ENCODE measurements at places on chromosomes 2 and 18.

DNA sequence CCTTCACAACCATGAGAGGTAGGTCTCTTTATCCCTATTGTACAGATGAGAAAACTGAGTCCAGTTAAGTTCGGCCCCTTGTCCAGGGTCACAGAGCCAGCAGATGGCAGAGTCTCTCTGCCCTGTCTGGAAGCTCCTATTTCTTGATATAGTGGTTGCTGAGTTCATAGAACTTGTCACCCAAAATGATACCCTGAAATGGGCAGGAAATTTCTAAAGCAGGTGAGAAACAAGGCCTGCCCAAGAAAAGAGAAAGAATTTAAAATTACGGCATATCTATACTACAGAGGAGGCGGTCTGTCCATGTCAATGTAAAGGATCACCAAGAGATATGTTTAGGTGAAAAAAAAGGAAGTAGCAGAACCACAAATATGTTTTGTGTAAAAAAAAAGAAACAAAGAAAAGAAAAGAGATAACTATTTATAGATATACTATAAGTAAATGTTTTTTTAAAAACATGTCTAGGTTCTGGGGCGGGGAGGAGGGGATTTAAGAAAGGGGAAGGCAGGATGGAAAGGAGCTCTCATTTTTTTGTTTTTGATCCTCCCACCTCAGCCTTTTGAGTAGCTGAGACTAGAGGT lies 39.8 kb downstream of the MYO7B start:
- peaks cover 26% of the 10 kb centered on the region for H3K27me3 ChIP-seq
- H3K36me3 ChIP-seq: no peaks in the 10 kb centered on the region
- peak overlapping the region; percentile 13 for H3K27ac ChIP-seq
- no peak for DNase-seq
- H3K4me1 ChIP-seq: peaks cover 7% of the 10 kb centered on the region
- H3K4me3 ChIP-seq: no peak overlapping the region

GRCh38 chr2:176132205-176133171 lies 3.0 kb downstream of the HOXD8 start:
- peak overlapping the region; percentile 68 for H3K27ac ChIP-seq
- H3K36me3 ChIP-seq: peaks cover 2% of the 10 kb centered on the region
- peak overlapping the region; percentile 74 for H3K4me3 ChIP-seq
- H3K4me1 ChIP-seq: peaks cover 27% of the 10 kb centered on the region
- DNase-seq: no peak

- H3K27me3 ChIP-seq: no peaks in the 10 kb centered on the region
- H3K4me3 ChIP-seq: no peak overlapping the region
- DNase-seq: no peak
- H3K27ac ChIP-seq: no peak overlapping the region
- no peaks in the 10 kb centered on the region for H3K36me3 ChIP-seq
These were observed 54.8 kb downstream of the CDH20 start for GRCh38 chr18:61388010-61388409.

- no peak overlapping the region for H3K27ac ChIP-seq
- DNase-seq: no peak
- peaks cover 13% of the 10 kb centered on the region for H3K4me1 ChIP-seq
- H3K36me3 ChIP-seq: peaks cover 16% of the 10 kb centered on the region
These were observed 3.8 kb upstream of the CDKL4 start for GRCh38 chr2:39247512-39248043.

DNA sequence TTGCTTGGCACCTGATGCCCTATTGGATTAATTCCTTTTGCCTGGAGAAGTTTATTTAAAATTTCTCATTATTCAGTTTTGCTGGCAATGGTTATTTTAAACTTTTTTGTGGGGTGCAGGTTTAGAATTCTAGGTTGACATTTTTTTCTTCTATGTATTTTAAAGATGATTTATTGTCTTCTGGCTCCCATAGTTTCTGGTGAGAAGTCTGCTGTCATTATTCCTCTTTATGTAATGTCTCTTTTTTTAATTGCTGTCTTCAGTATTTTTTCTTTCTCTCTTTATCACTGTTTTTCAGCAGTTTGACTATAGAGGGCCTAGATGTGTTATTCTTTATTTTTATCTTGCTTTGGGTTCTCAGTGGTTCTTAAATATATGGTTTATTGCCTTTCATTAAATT lies 182.2 kb upstream of the STON1 start:
- H3K36me3 ChIP-seq: peaks cover 32% of the 10 kb centered on the region
- H3K27me3 ChIP-seq: no peaks in the 10 kb centered on the region
- peaks cover 72% of the 10 kb centered on the region for H3K4me1 ChIP-seq

DNA sequence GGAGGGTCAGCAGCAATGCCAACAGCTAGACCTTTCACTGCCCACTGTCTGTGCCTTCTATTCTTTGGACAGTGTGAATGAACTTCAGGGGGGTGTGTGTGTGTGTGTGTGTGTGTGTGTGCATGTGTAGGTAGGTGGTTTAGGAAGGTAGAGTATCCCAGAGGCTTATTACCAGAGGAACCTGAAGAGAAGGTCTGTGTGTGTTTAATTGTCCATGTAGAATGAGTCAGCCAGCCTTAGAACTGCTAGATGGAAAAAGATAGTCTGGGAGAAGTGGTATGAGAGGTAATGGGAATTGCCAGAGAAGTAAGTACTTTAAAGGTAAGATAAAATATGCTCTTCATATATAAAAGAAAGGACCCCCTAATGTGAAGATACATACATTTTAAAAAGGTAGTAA lies 522.2 kb downstream of the PIK3C3 start:
- no peaks in the 10 kb centered on the region for H3K36me3 ChIP-seq
- no peaks in the 10 kb centered on the region for H3K4me1 ChIP-seq
- no peaks in the 10 kb centered on the region for H3K27me3 ChIP-seq

GRCh38 chr2:229798446-229799155 lies 84.2 kb upstream of the DNER start:
- H3K36me3 ChIP-seq: peaks cover 42% of the 10 kb centered on the region
- no peak overlapping the region for H3K4me3 ChIP-seq
- no peaks in the 10 kb centered on the region for H3K27me3 ChIP-seq
- no peak overlapping the region for H3K27ac ChIP-seq
- no peak for DNase-seq

GRCh38 chr2:233121856-233122255 lies 61.7 kb downstream of the INPP5D start:
- no peak overlapping the region for H3K27ac ChIP-seq
- H3K36me3 ChIP-seq: peaks cover 39% of the 10 kb centered on the region
- H3K27me3 ChIP-seq: no peaks in the 10 kb centered on the region
- no peak for DNase-seq
- peaks cover 27% of the 10 kb centered on the region for H3K4me1 ChIP-seq

- peak; percentile 4 for DNase-seq
- H3K36me3 ChIP-seq: peaks cover 9% of the 10 kb centered on the region
- H3K27me3 ChIP-seq: peaks cover 14% of the 10 kb centered on the region
- peak overlapping the region; percentile 94 for H3K4me3 ChIP-seq
These were observed 433 bp upstream of the MFF start for GRCh38 chr2:227324642-227324994.

DNA sequence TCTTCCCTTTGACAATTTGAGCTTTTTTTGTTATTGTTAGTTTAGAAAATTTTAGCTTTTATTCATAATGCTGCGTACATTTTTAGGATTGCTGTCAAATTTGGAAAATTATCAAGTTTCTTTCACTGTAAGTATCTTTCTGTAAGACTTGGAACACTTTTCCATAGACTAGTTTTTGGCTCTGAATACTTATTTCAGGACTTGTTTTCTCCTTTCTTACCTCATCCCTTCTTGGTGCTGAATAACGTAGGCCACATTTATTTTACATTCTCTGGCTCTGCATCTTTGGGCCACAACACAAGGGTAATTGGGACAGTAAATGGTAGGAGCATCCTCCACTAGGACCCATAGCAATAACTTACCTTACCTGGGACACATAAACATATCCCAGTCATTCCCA lies 85.1 kb downstream of the CCDC85A start:
- H3K4me3 ChIP-seq: no peak overlapping the region
- DNase-seq: no peak
- no peak overlapping the region for H3K27ac ChIP-seq

DNA sequence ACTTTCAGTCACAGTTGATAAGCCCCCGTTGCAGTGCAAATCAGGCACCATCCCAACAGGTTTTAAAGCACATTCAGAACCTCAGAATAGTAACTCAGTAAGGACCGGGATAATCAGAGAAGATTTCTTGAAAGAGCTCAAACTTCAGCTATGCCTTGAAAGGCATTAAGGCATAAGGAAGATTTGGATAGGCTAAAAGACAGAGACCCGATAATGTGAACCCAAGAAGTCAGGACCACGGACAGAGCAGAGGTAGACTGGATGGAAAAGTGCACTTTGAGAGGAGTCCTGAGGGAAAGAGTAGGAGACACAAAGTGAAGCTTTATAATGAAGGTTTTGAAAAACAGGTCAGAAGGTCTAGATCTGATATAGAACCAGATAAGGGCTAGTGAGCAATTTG lies 36.9 kb upstream of the KLF7 start:
- H3K36me3 ChIP-seq: no peaks in the 10 kb centered on the region
- no peak overlapping the region for H3K4me3 ChIP-seq
- no peak overlapping the region for H3K27ac ChIP-seq

GRCh38 chr2:70385966-70386595 lies 84.2 kb upstream of the FAM136A start:
- H3K4me1 ChIP-seq: no peaks in the 10 kb centered on the region
- H3K36me3 ChIP-seq: no peaks in the 10 kb centered on the region
- no peak overlapping the region for H3K27ac ChIP-seq

DNA sequence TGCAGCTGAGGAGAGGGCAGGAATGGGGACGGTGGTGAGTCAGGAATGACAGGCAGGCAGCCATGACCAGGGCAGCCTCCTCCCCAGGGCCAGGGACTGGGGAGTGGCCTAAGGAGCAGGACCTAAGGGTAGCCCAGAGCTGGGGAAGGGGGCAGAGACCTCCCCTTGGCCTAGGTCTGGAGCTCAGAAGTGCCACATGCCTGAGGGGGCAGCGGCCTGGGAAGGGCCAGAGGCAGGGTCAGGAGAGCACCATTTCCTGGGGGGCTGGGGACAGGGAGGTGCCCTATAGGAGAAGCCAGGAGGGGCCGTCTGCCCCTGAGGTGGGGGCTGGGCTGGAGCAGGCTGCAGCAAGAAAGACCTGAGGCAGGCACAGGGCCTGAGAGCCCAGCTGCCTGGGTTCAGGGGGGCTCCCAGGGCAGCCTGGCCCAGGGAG lies 20.9 kb downstream of the CFLAR start:
- H3K36me3 ChIP-seq: peaks cover 78% of the 10 kb centered on the region
- H3K27me3 ChIP-seq: no peaks in the 10 kb centered on the region
- DNase-seq: no peak
- H3K4me1 ChIP-seq: peaks cover 61% of the 10 kb centered on the region

- no peak overlapping the region for H3K4me3 ChIP-seq
- peaks cover 9% of the 10 kb centered on the region for H3K36me3 ChIP-seq
- H3K27ac ChIP-seq: no peak overlapping the region
These were observed 31.5 kb downstream of the DYNC1I2 start for GRCh38 chr2:171718720-171719119.

Measured in activated T-helper 1 cell treated with anti-CD3 and anti-CD28 coated beads, Interleukin-12 subunit alpha, Interleukin-12 subunit beta, Interleukin-2, Interleukin-4 antibody, amounts not matched to agents 30 ng/mL and 10 ng/mL and 1 ng/mL, durations not matched to agents 14 hours and 24 hours and 36 hours (primary cell).